ENCODE measurements at places on chromosomes 2 and 18.

- DNase-seq: no peak
Observed at GRCh38 chr2:16256601-16257321, 316.4 kb downstream of the MYCN start.

GRCh38 chr2:169659320-169659719, 34.9 kb downstream of the CFAP210 start:
- DNase-seq: no peak

DNA sequence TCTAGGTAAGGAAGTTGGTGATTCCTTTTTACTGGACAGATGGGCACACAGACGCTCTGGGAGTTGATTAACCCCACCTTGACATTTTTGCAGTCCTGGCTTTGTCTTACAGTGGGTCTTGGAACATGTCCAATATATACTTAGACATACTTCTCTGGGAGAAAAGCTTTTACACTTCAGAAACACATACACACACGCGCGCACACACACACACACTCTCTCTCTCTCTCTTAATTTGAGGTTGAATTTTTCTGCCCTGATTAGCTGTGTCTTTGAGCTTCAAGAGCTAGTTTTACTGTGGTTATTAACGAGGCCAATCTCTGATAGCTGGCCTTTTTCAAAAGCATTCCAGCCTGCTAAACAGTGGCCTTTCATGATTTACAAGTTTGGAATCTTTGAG, 215.0 kb downstream of the MYCN start:
- DNase-seq: no peak

GRCh38 chr2:191291471-191291870, 46.3 kb downstream of the MYO1B start:
- no peak for DNase-seq

- no peak for DNase-seq
Observed at GRCh38 chr2:211649331-211649730, 889.3 kb downstream of the ERBB4 start.

DNA sequence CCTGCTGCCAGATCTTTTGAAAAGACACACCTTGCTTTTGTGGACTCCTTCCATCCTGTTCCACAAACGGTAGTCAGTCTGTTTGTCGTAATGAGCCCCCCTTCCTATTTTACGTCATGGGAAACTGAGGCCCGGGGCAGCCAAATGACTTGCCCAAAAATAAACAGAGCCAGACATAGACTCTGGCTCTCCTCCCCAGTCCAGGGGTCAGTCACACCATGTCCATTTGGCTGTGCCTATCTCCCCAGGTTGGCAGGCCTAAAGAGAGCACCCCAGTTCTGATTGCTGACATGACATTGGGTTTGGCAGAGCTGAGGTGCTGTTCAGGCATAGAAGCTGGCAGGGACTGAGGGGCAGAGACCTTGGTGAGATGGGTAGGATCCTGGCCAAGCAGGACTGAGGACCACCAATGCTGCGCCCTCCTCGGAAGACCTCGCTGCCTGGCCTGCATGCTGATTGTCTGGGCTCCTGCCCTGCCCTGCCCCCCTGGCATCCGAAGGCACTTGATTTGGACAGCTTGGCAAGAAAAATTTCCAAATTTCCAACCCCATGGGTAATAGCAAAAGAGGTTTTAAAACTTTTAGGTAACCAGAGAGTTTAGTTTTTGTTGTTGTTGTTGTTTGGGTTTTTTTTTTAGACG, 335.4 kb downstream of the DYSF start:
- no peak for DNase-seq

- DNase-seq: no peak
Observed at GRCh38 chr2:124589971-124590370, 564.9 kb downstream of the CNTNAP5 start.

DNA sequence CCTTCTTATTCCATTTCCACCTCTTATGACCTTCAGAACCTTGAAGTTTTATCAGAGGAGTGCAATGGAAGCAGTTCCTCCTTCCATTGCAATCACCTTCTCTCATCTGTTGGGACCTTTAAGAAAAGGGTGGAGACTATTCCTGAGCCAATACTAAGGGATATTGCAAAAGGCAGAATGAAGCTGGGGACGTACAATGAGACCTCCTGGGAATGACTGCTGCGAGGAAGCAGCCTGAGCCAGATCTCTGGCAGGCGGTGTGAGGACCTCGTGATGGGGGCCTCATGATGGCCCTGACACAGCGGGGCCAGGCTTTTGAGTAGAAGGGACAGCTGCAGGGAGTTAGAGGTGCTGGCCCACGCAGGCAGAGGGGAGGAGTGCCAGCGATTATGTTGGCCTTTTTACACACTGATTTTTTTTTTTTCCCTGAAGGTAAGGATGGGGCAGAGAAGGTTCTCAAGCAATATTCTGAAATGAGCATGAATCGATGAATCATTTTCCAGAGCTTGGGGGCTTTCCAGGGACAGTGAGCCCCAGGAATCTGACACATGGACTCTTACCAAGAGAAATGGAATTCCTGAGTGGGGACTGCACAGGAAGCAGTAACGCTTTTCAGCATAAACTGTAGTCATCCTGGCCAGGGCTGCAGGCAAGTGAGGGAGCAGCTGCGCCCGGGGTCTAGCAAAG, 40.0 kb upstream of the LAPTM4A start:
- DNase-seq: no peak

DNA sequence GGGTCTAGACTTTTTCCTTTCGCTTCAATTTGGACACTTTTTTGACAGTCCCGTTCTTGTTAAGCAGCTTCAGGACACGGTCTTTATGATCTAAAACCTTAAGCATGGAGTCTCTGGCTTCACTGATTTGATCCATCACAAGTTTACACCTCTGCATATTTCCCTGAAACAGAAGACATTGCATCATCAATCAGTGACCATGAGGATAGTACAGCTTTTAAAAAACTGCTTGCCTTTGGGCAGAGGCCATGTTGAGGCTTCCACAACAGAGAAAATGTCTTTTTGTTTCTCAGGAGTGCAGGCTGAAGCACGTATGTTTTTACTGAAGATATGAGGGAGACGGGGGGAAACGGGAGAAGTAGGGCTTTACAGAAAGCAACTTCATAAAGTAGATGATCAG, 56.2 kb upstream of the AMMECR1L start:
- no peak for DNase-seq

DNA sequence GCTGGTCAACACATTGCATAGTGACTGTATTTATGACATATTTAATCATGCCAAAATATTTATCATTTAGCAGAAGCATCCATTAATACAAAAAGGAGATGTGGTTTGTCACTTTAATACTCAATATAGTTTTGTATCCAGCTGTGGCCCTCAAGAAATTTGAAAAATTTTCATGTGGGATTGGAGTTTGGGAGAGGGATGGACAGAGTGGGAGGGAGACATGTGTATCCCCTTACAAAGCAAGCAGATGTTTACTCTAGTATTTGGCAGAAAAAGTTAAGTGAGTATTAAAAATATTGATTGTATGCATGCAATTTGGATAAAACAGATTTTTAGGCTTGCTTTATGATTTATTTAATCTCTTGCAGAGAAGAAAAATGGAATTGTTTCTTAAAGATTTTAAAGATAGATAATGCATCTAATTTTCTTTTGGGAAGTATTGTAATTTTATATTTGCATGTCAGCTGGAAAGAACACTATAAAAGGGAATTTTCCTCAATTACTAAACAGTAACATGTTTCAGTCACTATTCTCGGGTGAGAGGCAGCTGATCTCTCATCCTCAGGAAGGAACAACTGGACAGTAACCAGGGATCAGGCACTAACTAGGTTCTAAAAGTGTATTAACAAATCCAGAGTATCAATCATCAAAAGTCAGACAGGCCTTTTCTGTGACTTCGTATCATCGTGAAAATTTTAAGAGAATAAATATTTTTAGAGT, 1184.7 kb upstream of the NXPH2 start:
- no peak for DNase-seq

GRCh38 chr18:29012364-29012763, 835.4 kb upstream of the CDH2 start:
- no peak for DNase-seq

DNA sequence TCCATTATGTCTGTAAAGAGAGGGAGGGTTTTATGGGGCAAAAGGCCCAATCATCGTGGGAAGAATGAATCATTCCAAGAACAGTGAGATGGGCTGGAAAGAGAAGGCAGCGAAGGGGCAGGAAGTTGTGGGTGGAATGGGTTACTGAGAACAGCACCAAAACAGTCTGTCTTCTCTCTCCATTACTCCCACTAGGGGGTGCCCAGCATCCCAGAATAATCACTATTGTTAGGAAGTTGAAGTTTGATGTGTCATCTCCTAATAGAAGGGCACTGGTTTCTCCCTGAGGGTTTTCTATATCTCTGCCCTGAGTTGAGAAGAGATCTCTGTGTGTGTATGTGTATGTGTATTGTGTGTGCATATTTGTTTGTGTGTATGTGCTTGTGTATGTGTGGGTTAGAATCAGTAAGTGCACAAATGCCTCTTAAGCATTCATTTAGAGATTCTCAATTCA, 76.6 kb upstream of the MAP4K3 start:
- no peak for DNase-seq

DNA sequence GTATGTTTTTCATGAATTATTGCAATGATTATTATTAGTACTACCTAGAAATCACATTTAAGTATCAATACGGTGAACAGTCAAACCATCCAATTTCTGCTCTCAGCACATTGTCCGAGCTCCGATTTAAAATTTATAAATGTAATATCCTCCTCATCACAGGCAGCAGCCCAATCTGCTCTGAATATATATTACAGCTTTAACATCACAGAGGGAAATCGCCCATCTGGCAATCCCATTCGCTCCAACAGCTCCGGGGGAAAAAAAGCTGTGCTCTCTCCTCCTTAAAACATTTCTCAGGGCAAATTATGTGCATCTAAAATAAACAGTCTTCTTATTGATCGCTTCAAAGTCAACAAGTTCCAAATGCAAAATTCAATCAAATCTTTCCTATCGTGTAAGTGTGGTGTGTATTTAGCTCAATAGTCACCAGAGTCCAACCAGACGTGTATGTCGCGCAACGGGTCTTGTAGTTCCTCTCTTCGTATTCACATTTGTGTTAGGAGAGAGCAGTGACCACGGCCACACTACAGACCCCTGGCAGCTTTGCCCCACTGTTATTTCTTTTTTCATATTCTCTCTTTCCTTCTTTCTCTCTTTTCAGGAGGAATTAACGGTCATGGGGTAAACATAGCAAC, 2.4 kb downstream of the FIGN start:
- no peak for DNase-seq

DNA sequence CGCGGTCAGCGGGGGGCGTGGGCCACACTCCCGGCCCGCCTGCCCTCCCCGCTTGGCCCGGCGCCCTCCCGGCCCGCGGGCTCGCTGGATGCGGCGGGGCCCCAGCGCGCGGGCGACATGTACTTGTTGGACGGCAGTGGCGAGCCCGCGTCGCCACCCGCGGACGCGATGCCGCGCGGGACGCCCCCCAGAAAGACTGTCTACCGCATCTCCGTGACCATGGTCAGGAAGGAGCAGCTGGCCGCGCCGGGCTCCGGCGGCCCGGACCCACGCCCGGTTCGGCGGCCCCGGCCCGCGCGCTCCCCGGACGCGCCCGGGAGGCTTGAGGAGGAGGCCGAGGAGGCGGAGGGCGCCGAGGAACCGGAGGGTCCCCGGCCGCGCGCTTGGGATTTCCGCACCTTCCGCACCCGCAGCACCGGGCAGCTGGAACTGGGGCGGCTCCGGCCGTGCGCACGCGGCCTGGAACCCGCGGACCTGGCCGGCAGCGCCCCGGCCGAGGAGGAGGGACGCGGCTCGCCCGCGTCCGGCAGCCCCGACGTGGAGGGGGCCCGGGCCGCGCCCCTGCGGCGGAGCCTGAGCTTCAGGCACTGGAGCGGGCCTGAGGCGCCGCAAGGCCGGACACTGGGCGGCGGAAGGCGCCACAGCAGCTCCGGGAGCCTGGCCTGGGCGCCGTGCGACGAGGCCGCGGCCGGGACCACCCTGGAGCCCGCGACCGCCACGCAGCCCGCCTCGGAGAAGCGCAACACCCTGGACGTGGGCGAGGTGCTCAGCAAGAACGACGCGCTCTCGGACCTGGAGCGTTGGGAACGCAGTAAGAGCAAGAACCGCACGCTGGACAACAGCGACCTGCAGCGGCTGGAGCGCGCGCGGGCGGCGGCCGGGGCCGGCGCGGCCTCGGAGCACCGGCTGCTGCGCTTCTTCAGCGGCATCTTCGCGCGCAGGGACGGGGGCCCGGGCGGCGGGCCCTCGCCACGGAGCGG, 176.4 kb downstream of the AGAP1 start:
- DNase-seq: no peak

GRCh38 chr18:80178935-80179818, 68.1 kb downstream of the PARD6G start:
- DNase-seq: no peak

DNA sequence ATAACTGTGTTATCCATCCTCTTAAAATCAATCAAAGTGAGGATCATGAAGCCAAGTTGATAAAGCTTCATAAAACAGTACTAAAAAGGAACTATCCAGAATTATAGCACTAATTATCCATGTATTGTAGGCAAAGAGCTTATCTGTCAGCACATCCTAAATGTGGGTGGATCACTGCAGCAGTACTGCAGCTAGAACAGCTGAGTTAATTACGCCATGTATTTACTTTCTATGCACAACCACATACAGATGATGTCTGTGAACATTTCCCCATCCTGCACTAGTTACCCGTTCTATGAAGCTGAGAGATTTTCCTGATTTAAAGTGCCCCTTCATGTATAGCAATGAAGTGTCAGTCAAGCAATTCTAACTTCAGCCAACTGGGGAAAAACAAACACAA, 96.6 kb downstream of the RAPH1 start:
- no peak for DNase-seq

- no peak for DNase-seq
Observed at GRCh38 chr18:46615720-46616119, 41.3 kb downstream of the LOXHD1 start.

DNA sequence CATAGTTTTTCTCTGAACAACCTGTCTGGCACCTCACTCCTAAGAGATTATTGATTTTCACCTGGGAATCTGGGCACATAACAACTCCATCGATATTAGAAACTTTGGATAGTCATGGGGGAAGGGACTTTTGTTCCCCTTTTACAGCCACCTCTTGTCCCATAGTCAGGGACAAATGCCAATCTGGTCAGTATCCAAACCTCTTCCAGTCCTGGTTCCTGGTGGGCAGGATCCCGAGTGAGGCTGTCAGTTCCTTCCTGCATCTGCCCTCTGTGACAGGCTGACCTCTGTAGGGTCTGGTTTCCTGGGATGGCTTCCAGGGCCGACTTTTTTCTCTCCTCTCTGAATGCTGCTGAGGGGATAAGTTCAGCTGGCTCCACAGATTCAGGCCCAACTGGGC, 11.0 kb downstream of the KIF5C start:
- no peak for DNase-seq

DNA sequence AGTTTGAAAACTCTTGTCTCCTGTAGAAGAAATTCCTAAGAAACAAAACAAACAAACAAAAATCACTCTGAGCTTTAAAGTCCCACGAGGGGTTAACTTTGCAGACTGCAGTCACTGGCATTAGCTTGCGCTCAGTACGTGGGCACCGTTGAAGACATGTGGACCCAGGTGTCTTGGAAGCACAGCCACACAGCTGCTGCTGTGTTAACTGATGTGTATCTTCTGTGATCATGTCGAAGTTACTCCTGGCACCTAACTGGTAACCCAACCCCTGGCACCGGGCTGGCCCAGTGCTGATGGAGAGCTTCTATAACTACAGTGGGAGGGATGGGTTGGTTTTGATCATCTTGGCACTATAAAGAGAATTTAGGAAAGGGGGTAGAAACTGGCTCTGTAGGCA, 51.6 kb upstream of the FHL2 start:
- DNase-seq: no peak
